Stomach (tissue), 19 donors: ENCODE measurements at places on chromosomes 5 and 9. TPM values are rescaled to one million over a fixed set of nuclear protein-coding genes. Genes with fewer than 3 reads are reported as not detected.

DNA sequence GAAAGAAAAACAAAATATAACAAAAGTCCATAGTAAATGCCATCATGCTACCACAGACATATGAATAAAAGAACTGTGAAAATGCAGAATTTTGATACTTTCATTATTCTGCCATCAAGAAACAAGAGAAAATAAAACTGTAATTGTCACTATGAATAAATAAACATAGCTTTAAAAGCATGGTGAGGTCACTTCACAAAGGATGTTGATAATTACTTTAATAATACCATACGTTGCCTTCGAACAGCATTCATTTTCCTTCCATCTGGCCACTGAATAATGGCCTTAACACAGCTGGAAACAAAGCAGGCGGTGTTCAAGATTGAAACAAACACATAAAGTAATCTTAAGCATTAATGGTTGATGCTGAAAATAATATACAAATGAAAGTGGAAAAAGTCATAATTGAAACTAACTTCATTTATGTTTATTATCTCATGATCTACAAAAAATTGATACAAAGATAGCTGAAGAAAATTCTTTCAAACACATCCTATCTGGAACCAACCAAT lies 102.0 kb downstream of the AGTPBP1 start:
- no peaks in the 10 kb centered on the region for H3K27me3 ChIP-seq
- H3K27ac ChIP-seq: no peak overlapping the region
- no peak overlapping the region for H3K4me3 ChIP-seq
- no peaks in the 10 kb centered on the region for H3K36me3 ChIP-seq
- H3K4me1 ChIP-seq: no peaks in the 10 kb centered on the region

TAF11L10 gene
- total RNA-seq: not detected

ROR2 gene
- total RNA-seq: 6.1 TPM

DNA sequence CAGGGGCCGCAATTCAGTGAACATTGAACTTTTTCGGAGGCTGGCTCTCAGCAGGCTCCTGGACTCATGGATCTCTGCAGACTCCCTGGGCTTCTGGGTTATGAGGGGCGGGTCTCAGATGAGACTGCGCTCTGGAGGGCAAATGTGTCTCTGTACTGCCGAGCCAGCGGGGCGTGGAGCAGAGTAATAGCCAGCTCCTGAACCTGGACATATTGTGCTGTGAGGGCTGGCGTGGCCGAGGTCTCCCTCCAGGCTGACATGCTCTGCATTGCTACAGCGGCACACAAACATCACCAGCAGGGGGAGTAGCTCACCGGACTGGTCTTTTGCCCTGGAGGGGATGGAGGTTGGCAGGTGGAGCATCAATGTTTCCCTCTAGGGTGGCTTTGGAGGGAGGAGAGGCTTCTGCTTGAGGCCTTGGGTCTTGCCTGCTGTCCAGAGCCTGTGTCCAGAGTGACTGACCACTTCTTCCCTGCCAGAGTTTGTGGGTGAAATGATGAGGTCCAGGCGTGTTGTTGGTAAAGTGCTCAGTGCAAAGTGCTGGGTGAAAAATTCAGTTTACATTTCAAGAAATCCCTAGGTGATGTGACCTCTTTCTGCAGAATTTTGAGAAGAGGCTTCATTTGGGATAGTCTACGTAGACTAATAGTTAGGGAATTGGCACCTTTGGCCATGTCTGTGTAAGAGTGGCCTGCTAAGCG lies 10.9 kb upstream of the GADD45G start:
- H3K4me3 ChIP-seq: no peak overlapping the region
- peak; percentile 72 for DNase-seq
- no peak overlapping the region for H3K27ac ChIP-seq

IFNA4 gene
- total RNA-seq: not detected

SLC34A1 gene
- total RNA-seq: not detected

CDKN2B-AS1 gene
- total RNA-seq: not detected

GRCh38 chr5:116564756-116565490 lies 9.7 kb downstream of the SEMA6A start:
- DNase-seq: no peak
- H3K4me3 ChIP-seq: no peak overlapping the region
- H3K36me3 ChIP-seq: no peaks in the 10 kb centered on the region
- H3K27me3 ChIP-seq: no peaks in the 10 kb centered on the region
- peaks cover 33% of the 10 kb centered on the region for H3K4me1 ChIP-seq
- no peak overlapping the region for H3K27ac ChIP-seq

DAB2IP gene
- total RNA-seq: 71.9 TPM

- no peaks in the 10 kb centered on the region for H3K36me3 ChIP-seq
- DNase-seq: no peak
- no peak overlapping the region for H3K4me3 ChIP-seq
- no peaks in the 10 kb centered on the region for H3K4me1 ChIP-seq
- H3K27ac ChIP-seq: no peak overlapping the region
Measured at GRCh38 chr5:66896171-66896570, 300.0 kb downstream of the MAST4 start.

IL13 gene
- not detected for total RNA-seq

FOXB2 gene
- total RNA-seq: not detected

DNA sequence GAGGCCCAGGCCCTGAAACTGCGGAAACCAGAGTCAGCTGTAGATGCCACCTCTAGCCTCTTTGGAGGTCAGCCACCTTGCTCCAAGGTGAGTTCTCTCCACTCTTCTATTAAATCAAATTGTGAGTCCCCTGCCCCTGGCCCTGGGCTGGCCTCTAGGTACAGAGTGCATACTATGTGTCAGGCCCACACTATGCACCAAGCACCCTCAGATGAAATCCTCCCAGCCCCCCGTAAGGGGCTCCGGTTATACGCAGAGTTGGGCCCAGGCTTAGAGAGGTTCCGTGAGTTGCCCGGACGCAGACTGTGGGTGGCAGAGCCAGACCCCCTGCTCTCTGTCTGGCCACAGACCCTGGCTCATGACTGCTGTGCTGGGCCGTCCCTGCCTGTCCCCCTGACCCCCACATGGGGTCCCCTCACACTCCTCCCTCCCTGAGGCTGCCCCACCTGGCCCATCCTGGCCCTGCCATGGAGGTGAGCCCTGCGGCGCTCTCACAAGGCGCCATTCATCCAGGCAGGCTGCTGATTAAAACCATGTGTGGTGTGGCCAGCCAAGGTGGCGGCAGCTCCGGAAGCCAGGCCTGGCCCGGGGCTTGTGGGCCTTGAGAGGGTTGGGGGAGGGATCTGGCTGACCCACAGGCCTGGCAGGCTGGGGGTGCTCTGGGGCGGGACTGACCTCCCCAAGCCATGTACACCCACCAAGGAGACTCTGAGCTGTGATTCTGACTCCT lies 65.5 kb upstream of the SYNPO start:
- H3K36me3 ChIP-seq: no peaks in the 10 kb centered on the region
- H3K4me1 ChIP-seq: no peaks in the 10 kb centered on the region
- H3K27ac ChIP-seq: no peak overlapping the region
- H3K27me3 ChIP-seq: no peaks in the 10 kb centered on the region
- no peak overlapping the region for H3K4me3 ChIP-seq

CFAP157 gene
- total RNA-seq: 7.6 TPM

DNA sequence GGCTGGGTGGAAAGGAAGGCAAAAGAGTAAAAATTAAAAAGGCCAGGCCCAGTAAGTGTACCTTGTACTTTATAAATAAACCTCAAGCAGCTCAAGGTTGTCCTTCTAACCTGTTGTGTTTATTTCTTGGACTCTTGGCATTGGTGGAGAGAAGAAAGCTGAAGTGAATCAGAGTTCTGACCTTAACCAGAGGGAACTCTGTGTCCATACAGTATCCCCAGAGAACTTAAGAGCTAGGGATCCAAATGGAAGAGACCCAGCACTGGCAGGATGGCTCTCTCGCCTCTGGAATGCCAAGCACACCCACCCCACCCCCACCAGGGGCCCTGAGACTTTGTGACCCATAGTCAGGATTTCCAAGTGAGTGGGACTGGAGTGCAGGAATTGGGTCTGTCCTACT lies 14.2 kb downstream of the NUDT2 start:
- peaks cover 38% of the 10 kb centered on the region for H3K36me3 ChIP-seq
- DNase-seq: no peak
- peak overlapping the region; percentile 86 for H3K27ac ChIP-seq
- H3K27me3 ChIP-seq: no peaks in the 10 kb centered on the region
- H3K4me1 ChIP-seq: peaks cover 71% of the 10 kb centered on the region

DNA sequence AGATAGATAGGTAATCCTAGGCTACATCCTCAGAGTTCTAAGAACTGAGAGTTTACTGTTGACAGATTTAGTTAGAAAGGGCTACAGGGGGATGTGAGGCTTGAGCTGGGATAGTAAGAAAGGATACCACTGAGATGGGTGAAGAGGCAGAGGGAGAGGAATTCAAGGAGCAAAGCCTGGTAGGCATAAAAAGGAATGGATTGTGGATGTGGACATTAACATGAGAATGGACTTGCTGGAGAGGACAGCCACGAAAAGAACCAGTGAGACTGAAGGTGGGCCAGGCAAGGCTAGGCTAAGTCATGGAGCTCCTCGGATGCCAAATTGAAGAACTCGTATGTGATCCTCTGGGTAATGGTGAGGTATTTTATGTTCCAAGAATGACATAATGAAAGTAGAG lies 211.9 kb downstream of the AOPEP start:
- peak overlapping the region; percentile 24 for H3K27ac ChIP-seq
- H3K4me1 ChIP-seq: peaks cover 37% of the 10 kb centered on the region
- DNase-seq: no peak

DNA sequence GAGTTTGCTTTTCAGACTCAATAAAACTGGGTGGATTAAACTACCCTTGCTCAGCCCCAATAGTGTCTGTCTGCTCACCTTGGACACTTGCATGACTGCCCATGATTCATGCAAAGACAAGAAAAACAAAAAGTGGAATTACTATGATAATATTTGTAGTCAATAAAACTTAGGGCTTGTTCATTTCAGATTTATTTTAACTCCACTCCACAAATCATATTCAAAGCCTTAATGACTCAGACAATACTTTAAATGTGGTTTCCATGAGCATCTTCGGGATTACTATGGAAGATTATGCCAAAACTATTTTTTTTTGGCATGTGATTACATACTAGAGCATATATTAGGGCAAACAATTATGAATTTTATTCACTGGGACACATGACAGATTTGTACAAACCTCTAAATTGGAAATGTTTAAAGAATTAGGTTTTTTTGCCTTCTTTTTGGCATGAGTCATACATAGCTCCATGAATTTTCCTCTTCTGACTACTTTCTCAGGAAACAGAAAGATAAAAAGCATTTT lies 468.9 kb downstream of the ACTL7B start:
- no peak for DNase-seq
- H3K36me3 ChIP-seq: no peaks in the 10 kb centered on the region
- no peaks in the 10 kb centered on the region for H3K4me1 ChIP-seq
- no peaks in the 10 kb centered on the region for H3K27me3 ChIP-seq
- H3K27ac ChIP-seq: no peak overlapping the region

- no peaks in the 10 kb centered on the region for H3K36me3 ChIP-seq
- H3K4me1 ChIP-seq: no peaks in the 10 kb centered on the region
- DNase-seq: no peak
- no peak overlapping the region for H3K27ac ChIP-seq
- H3K4me3 ChIP-seq: no peak overlapping the region
Measured at GRCh38 chr5:168780888-168781287, 201.7 kb upstream of the PANK3 start.

CENPP gene
- total RNA-seq: 37.9 TPM

DNA sequence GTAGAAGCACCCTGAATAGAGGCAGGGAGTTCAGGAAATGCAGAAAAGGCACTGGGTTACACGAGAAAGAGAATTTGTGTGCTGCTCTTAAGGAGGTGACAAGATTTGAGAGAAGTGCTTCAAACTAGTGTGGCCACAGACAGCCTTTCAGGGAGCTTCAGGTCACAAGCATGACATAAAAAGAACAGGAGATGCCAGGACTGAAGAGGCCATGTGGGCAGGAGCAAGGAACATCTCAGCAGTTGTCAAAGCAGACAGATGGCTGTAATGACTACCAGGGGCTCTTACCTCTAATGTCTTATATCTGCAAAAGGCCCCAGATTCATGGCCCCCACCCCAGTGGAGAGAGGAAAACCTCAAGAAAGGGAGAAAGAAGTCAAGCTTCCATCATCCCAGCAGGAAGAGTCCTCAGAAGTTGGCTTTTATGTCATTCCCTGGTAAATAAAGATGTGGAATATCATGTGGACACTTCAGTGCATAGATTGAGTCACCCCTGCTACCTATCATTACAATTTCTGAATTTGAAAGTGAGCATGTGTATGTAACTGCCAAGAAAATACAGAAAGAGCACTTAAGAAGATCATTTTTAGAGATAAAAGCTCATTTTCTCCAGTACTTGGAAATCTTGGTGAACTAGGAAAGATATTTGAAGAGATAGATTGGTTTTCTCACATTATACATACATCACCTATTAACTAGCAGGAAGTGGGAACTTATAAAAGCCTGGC lies 214.4 kb upstream of the RORB start:
- H3K27me3 ChIP-seq: no peaks in the 10 kb centered on the region
- no peak for DNase-seq
- H3K27ac ChIP-seq: no peak overlapping the region
- no peaks in the 10 kb centered on the region for H3K4me1 ChIP-seq
- H3K36me3 ChIP-seq: no peaks in the 10 kb centered on the region

DNA sequence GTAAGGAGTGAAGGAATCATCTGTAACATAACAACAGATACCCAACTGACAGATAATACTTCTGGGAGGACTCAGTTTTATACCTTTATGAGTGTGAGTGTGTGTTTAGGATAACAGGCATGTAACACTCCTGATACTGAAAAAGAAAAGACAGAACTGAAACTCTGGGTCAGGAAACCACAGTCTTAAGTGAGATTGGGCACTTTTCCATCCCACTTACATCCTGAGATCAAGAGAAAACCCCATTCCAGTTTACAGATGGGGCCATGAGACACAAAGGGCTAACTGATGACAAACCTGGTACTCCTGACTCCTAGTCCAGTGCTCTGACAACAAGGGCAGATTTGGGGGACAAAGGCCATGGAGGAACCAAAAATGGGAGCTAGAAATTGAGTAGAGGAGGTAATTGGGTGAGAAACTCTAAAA lies 18.0 kb downstream of the IL5 start:
- no peaks in the 10 kb centered on the region for H3K27me3 ChIP-seq
- H3K36me3 ChIP-seq: no peaks in the 10 kb centered on the region
- no peaks in the 10 kb centered on the region for H3K4me1 ChIP-seq
- H3K27ac ChIP-seq: no peak overlapping the region
- no peak overlapping the region for H3K4me3 ChIP-seq

DNA sequence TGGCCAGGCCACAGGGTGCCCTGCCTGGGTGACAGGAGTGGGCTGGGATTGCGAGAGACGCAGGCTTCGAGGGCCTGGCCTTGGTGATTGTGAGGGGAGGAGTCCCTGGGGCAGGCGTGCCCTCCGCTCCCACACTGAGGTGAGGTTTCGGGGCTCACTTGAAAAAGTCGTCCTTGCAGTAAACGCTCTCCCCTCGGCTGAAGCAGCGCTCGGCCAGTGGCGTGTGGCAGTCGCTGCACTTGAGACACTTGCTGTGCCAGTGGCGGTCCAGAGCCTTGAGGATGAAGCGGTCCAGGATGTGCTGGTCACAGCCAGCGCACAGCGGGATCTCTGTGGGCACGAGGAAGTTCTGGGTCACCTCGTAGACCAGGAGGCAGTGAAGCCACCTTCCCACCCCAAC lies 4.5 kb downstream of the LHX3 start:
- peaks cover 100% of the 10 kb centered on the region for H3K27me3 ChIP-seq
- no peak overlapping the region for H3K4me3 ChIP-seq
- DNase-seq: no peak
- H3K36me3 ChIP-seq: no peaks in the 10 kb centered on the region

HMHB1 gene
- not detected for total RNA-seq
